Muscle of arm (tissue), 14 donors: ENCODE measurements at places on chromosomes 4 and X. TPM values are rescaled to one million over a fixed set of nuclear protein-coding genes. Genes with fewer than 3 reads are reported as not detected.

The GPR50 gene
- not detected for polyA plus RNA-seq

The TCEAL5 gene
- 5.0 TPM for polyA plus RNA-seq

The SSX2 gene
- polyA plus RNA-seq = not detected

The TRAM1L1 gene
- 7.5 TPM for polyA plus RNA-seq

The CXCL3 gene
- polyA plus RNA-seq = 0.29 TPM

The ARHGAP36 gene
- polyA plus RNA-seq = 257 TPM

The TCEAL6 gene
- not detected for polyA plus RNA-seq
